Adipocyte (in vitro differentiated cells): ENCODE measurements at places on chromosomes 16 and 17.

DNA sequence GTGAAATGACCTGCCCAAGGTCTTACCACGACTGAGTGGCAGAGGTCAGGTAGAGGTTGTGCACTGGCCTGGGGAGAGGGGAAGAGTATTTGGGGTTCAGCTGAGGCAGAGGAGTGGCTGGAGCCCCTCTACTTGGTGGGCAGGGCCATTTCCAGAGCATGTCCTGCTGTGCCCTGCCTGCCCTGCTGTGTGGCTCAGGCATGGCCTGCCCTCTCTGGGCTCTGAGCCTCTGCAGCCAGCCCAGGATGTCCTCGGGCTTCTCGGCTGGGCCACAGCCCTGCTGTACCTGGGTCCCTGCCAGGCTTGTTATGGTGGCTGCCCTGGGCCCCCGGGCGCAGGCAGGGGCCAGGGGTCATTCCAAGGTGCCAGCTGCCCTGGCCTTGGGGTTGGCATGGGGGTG lies 19.6 kb downstream of the KCNJ12 start:
- DNase-seq = no peak

GRCh38 chr17:47813512-47814031 lies 8.0 kb downstream of the OSBPL7 start:
- DNase-seq = no peak

- DNase-seq = no peak
These were observed 66.3 kb upstream of the CDH8 start for GRCh38 chr16:62102588-62102987.

DNA sequence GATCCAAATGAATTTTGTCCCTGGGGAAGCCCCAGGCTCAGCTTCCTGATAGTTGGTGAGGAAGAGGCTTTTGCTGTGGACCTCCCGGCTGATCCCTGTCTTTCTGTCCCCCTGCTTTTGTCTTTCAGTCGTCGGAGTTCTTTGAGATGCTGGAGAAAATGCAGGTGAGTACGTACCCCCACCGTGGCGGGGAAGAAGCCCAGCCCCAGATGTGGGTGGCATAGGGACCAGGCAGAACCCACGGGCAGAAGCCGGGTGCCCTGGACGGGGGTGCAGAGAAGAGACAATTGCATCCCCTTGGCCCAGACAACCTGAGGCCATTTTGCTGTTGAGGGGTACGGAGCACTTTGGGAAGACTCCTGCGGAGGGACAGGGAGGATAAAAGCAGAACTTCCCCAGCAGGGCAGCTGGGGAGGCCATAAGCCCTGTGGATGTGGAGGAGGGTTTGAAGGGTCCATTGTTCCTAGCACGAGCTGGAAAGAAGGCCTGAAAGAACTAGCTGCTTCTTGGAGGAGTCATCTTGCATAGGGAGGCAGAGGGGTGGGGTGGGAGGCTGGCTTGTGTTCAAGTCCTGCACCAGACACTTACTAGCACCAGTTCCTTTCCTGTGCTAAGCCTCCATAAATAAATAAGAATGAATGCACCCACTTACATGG lies 105.6 kb downstream of the OR1D5 start:
- DNase-seq = no peak

- no peak for DNase-seq
These were observed 121.4 kb upstream of the CORO6 start for GRCh38 chr17:29744121-29744520.

DNA sequence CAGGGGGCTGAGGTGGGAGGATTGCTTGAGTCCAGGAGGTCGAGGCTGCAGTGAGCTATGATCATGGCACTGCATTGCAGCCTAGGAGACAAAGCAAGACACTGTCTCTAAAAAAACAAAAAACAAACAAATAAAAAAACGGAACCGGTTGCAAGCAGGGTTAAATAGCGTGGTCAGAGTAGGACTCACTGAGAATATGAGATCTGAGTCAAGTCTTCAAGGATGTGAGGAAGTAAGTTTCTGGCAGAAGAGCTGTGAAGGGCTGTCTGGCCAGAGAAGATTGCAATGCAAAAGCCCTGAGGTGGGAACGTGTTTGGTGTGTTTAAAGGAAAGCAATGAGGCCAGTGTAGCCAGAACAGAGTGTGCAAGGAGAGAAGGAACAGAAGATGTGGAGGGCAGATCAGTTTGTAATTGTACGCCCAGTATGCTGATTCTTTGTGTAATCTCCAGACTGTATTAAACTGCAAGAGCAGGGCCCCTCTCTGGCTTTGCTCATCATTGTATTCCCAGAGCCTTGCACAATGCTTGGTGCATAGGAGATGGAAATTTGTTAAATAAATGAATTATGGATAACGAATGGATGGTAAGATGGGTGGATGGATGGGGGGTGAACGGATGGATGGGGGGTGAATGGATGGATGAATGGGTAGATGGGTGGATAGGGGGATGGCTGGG lies 6.3 kb downstream of the G6PC1 start:
- no peak for DNase-seq

GRCh38 chr16:49615576-49615975 lies 240.3 kb downstream of the ZNF423 start:
- DNase-seq = no peak

DNA sequence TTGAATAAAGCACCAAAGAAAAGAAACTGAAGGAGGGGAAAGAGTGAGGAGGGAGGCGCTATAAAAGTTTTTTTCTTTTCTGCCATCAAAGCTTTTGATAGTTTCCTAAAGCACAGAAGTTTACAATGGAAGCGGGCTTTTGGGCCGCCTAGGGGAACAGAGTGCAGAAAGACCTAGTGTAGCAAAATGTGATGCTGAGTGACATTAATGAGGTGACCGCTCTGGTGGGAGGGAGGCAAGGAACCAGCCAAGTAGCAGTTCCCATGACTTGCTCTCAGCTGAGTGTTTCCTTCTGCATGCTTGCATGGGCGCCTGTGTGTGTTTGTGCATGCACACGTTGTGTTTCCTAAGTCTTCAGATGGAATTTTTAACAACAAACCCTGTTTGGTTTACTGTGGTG lies 15.5 kb downstream of the MSI2 start:
- no peak for DNase-seq

- DNase-seq = no peak
These were observed 270.5 kb upstream of the SDK2 start for GRCh38 chr17:73914536-73915274.

- peak; percentile 52 for DNase-seq
These were observed 46.6 kb downstream of the NUP93 start for GRCh38 chr16:56776562-56776961.

DNA sequence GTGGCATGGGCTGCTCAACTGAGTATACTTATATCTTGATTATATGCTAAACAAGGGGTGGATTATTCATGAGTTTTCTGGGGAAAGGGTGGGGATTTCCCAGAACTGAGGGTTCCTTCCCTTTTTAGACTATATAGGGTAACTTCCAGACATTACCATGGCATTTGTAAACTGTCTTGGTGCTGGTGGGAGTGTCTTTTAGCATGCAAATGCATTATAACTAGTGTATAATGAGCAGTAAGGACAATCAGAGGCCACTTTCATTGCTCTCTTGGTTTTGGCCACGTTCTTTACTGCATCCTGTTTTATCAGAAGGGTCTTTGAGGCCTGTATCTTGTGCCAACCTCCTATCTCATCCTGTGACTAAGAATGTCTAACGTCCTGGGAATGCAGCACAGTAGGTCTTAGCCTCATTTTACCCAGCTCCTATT lies 12.0 kb downstream of the PRR11 start:
- DNase-seq = no peak

DNA sequence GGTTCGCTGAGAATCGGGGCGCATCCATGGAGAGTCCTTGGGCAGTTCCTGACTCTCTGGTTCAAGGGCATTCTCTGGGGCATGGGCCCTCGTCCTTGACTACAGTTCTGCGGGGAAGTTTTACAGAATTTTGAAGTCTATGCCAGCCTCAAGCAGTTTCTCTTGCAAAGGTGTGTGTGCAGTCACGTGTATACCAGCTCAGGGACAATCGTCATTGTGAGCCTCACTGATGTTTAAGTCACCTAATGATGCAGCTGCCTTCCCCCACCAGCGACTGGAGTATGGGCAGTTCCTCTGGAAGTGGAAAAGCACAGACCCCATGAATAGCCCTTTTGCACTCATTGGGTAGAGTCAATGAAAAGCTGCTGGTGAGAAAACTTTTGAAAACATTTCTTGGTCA lies 1.3 kb downstream of the PLCG2 start:
- DNase-seq = no peak

- DNase-seq = peak; percentile 31
These were observed 5.7 kb upstream of the SPNS2 start for GRCh38 chr17:4492721-4493561.

- no peak for DNase-seq
These were observed 307.0 kb upstream of the IRX5 start for GRCh38 chr16:54623636-54624035.

GRCh38 chr17:62897706-62898105 lies 68.3 kb upstream of the TANC2 start:
- no peak for DNase-seq

DNA sequence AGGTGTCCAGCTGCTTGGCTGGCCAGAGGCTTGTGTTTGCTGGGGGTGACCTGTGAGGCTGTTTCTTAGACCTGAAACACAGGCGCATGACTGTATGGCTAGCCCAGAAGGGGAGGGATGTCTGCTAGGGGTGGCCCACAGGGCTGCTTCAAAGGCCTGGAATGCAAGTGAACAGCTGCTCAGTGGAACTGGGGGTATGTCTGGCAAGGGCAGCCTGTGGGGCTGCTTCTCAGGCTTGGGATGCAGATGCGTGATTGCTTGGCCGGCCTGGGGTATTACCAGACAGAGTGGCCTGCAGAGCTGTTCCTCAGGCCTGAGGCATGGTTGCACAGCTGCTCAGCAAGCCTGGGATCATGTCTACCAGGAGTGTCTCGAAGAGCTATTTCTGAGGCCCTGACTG lies 20.5 kb downstream of the TANC2 start:
- DNase-seq = no peak

DNA sequence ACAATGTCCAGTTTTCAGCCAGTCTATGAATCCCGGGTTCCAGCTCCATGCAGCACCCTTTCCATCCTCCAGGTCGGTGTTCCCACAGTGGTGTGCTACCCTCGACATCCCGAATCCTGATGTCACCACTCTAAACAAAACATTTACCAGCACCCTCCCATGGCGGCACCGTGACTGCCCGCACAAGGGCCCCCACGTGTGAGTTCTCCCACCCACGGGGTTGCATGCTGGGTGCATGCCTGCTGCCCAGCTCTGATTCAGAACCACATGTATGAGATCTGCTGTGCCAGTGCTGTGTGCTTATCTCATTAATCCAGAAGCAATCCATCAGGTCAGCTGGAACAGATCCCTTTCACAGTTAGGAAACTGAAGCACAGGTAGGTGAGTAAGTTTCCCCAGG lies 57.4 kb downstream of the C16orf78 start:
- DNase-seq = no peak

GRCh38 chr16:8852534-8852933 lies 16.3 kb downstream of the CARHSP1 start:
- DNase-seq = no peak

DNA sequence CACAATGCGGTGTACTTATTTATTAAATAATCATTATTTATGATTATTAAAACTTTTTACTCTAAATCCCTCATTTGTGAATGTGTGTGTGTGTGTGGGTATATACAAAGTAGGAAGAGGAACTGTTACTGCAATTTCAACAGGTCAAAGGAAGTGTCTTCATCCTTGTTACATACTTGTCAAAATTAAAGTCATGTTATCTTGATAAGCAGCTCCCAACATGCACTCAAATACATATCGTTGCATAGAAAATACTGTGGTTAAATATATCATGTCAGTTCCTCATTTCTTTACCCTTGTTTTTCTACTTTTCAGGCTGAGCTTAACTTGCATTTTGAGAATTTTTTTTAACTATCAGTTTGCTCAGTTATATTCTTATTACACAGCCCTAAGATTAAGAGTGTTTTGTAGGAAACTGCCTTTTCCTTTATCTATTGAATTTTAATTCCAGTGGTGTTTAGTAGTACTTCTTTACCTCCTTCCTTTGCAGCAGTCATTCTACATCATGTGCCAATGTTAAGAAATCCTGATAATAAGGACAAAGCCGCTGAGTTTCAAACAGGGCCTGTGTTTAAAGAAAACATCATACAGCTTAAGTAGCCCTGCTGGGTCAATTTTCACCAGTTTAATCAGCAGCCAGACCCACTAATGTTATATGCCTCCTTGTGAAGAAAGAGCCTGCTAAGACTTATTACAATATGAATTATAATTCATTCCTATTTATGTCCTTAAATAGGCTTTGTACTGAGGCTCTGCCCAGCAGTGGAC lies 7.2 kb downstream of the EFCAB5 start:
- no peak for DNase-seq

- DNase-seq = no peak
These were observed 10.9 kb upstream of the KRT222 start for GRCh38 chr17:40675905-40676304.

DNA sequence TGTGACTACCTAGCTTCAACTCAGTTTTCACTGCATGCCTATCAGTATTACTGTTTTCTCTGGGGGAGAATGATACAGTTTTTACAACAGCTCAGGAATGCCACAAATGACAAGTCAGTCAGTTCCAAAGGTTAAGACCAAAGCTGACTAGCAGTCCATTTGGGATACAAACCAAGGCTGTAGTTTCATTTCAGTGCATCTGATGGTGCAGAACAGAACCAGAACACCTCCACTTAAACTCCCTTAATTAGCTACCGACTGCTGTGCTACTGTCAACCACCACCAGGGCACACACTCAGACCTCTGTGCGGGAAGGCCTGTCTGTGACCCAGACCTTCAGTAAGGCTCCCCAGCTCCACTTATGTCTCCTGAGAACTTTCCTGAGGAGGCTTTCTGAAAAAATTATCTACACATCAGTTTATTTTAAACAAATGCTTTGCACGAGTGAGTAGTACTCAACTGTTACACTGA lies 20.4 kb downstream of the NFE2L1 start:
- peak; percentile 57 for DNase-seq

- DNase-seq = no peak
These were observed 2.2 kb downstream of the SDK2 start for GRCh38 chr17:73641826-73642600.

- DNase-seq = no peak
These were observed 2.5 kb upstream of the PER1 start for GRCh38 chr17:8154608-8155155.

- no peak for DNase-seq
These were observed 83.5 kb upstream of the IRX5 start for GRCh38 chr16:54847207-54847606.

DNA sequence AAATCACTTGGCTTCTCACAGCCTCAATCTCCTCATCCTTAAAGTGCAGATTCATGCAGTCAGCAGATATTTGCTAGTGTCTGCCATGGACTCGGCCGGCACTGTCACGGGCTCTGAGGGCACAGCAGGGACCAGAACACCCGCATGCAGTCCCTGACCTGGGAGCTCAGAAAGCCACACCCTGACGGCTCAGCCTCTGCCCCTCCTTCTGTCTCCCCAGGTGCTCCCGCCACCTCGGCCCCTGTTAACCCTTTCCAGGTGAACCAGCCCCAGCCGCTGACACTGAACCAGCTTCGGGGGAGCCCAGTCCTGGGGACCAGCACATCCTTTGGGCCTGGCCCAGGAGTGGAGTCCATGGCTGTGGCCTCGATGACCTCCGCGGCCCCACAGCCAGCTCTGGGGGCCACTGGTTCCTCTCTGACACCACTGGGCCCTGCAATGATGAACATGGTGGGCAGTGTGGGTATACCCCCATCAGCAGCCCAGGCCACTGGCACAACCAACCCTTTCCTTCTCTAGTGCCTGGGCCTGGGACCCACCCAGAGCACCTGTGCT lies 28.7 kb downstream of the B9D1 start:
- no peak for DNase-seq
